Left cardiac atrium (tissue), 4 donors: ENCODE measurements at places on chromosomes 3 and 15. TPM values are rescaled to one million over a fixed set of nuclear protein-coding genes. Genes with fewer than 3 reads are reported as not detected.

GRCh38 chr15:57698243-57698642 lies 8.3 kb upstream of the POLR2M start:
- no peak for DNase-seq

DNA sequence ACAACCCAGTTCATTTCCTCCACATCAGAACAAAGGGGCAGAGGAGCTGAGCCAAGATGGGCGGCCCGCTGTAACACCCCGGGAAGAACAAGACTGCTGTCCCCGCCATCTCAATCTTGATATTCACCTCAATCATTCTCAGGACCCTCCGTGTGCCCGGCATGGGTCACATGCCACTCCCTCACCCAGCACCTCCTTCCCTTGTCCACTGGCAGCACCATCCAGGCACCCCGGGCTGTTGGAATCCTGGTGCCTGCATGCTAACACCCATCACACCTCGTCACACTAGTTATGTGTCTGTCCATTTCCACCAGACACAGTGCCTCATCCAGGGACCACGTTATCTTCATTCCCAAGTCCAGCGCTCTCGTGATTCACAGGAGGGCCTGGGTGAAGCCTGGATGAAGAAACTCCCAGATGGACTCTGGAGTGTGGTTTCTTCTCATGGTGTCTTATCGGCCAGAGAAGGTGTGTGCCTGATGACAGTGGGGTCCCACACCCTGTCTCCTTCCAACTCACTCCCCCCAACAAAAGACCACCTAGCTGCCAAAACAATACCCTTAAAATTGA lies 16.7 kb downstream of the MEGF11 start:
- DNase-seq, result no peak

DNA sequence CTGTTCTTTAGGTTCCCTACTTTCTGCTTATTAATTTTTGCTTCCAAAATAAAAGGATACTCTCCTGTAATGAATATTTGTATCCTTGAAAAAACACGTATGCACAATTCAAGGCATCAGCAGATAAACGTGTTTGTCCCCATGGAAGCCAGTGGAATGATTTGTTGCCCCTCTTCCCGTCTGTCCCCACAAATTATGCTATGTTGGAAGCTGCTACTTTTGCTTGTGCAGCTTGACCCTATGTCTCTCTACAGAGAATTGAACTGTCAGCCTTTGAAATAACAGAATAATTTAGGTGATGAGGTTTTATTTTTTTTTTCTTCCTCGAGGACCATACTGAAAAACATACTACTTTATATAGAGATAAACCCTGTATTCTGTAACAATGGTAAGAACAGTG lies 401.5 kb upstream of the GOLIM4 start:
- DNase-seq, result no peak

DNA sequence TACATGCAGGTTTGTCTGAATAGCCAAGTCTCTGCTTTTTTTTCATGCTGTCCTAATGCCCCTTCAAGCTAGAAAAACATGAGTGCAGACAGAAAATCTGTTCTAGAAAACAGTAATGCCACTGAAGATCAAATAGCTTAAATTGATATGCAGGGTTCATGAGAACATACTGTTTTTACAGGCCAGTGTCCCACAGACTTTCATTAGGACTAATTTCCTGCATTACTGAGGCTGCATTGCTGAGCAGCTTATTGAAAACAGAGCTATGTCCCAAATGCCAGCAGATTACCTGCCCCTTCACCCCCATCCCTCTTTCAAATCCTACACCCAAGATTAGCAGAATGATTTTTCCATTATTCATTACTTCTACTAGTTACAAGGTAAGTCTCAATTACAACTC lies 665 bp downstream of the TM4SF18 start:
- DNase-seq, result no peak

GRCh38 chr3:87318617-87319021 lies 42.2 kb upstream of the POU1F1 start:
- no peak for DNase-seq

DNA sequence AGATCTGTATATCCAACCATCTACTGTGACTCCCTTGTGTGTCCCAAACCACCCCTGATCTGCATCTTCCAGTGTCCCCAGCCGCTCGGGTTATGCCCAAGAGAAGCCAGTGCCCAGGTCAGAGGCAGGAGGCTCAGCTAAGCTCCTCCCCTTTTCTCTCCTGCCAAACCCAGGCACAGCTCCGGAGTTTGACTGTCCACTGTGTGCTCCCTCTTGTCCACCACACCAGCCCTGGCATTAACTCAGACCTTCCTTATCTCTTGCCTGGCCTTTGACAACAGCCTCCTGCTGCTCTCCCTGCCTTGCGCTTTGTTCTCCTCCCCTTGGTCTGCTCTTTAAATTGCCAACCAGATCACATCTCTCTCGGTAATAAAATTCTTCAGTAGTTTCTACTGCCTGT lies 39.3 kb downstream of the DGKG start:
- no peak for DNase-seq

DNA sequence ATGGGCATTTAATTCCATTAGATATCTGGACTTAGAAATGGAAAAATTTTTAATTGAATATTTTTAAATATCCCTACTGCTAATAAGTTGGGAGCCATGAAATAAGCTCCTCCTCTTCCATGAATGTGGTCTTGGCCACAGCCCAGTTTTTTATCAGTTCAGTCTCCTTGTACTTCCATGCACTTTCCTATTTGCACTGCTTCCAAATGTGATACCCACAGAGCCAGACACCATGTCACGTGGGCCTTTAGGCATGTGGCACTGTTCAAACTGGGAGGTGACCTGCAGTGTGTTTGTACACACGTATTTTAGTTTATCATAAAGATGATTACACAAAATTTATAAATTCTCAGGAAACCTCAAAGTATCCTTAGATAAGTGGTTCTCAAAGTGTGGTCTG lies 80.1 kb upstream of the DGKG start:
- peak; percentile 48 for DNase-seq

- no peak for DNase-seq
These were observed 15.7 kb downstream of the OXNAD1 start for GRCh38 chr3:16280671-16281070.

GRCh38 chr15:55387027-55387426 lies 21.1 kb downstream of the CCPG1 start:
- DNase-seq, result no peak

DNA sequence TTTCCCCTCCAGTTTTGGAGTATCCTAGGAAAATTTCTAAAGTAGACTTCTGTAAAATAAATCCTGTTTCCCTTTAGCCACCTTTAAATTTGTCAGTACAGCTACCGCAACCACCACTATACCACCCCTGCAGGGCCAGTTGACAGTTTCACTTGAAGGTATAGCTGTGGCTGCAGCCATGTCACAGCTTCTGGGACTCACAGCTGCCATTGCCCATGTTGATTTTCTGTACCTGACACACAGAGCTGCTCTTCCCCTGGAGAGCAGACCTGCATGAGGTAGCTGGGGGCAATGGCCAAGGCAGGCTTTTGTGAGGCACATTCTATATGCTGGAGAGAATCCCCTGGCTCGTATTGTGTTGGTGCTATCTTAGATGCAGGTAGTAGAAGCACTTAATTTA lies 345.4 kb downstream of the LRTM1 start:
- DNase-seq, result no peak

ATP13A5 gene
- total RNA-seq, result not detected

CALML4 gene
- total RNA-seq, result 3.7 TPM

ZNF774 gene
- 3.7 TPM for total RNA-seq

ADGRG7 gene
- not detected for total RNA-seq

FYCO1 gene
- 91.9 TPM for total RNA-seq

LRTM1 gene
- total RNA-seq, result not detected

BOC gene
- total RNA-seq, result 16.3 TPM

PRR20G gene
- not detected for total RNA-seq

TIMP4 gene
- total RNA-seq, result 72.8 TPM

C15orf62 gene
- 0.26 TPM for total RNA-seq
